HEK293T (cell line): ENCODE measurements at places on chromosomes 6 and 20.

DNA sequence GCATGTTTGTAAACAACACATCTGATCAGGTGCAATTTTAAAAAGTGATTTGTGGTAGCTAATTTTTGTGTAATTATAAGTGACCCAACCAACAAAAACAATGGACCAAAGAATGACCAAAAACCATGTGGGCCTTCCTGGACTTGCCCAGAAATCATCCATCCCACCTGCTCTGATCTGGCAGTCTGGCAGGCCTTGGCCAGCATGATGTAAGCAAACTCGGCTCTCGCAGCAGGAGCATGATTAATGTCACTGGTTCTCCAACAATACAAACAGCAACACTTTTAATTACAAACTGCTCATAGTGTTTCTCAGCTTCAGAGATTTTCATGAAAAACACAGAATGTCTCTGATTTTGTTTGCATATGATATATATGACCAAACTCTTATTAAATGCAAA, 16.1 kb downstream of the TP53INP2 start:
- DNase-seq: no peak

DNA sequence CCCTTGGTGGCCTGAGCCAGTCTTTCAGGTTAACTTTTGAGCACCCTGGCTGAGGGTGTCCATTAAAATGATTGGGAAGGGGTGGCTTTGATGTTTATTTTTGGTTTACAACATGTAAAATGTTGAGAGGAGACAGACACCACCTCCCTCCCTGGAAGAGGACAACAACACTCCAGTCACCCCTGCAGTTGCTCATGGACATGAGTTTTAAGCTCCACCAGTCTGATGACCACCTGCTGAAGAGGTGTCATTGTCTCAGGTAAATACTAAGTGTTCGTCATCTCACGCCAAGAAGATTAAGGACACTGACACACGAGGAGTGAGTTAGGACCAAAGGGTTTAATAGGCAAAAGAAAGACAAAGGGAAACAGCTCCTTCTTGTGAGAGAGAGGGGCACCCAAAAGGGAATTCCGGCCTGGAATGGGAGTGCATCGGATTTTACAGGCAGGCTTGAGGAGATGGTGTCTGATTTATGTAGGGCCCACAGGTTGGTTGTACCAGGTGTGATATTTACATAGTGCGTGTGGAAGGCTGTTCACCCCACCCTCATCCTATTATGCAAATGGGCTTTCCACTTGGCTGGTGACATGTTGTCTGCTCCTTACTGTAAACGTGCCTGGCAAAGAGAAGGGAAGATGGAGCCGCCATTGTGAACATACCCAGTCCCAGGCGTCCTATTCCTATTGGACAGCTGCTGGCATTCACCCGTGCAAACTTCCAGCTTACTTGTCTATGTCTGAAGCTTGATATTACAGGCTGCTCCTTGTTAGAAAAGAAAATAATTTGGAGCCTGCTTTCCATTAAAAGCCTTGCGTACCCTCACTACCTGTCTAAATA, 6.6 kb downstream of the HLA-B start:
- DNase-seq: no peak

DNA sequence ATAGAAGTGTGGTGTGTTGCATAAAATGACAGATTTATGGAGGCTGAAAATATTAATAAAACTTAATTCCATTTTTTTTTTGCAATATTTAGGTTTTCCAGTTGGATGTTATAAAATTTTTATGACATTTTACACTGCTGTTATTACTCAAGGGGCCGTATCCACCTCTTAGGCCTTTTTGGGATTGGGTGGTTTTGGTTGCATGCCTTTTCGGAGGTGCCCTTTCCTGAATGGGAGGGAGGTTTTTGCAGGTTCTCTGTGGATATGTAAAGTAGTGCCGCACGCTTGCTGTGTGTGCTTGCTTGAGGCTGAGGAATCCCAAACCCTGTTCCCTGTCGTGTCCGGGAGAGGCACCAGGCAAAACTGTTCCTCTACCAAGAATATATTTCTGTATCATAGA, 6.8 kb downstream of the ARID1B start:
- DNase-seq: no peak

DNA sequence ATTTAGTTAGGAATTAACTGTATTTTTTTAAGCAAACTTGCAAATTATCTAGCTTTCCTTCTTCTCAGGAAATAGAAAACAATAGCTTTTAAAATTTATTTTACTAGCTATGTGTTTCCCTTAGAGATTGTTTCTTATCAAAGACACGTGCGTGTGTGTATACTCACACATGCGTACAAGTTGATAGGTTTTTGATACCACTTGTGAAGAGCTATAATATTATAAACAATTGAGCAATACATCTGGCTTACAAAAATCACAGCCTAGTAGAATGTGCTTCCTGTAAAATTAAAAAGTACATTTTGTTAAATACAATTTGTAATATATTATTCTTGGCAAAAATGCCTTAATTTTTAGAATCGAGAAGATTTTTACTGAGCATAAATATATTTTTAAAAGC, 33.9 kb downstream of the COL12A1 start:
- no peak for DNase-seq

DNA sequence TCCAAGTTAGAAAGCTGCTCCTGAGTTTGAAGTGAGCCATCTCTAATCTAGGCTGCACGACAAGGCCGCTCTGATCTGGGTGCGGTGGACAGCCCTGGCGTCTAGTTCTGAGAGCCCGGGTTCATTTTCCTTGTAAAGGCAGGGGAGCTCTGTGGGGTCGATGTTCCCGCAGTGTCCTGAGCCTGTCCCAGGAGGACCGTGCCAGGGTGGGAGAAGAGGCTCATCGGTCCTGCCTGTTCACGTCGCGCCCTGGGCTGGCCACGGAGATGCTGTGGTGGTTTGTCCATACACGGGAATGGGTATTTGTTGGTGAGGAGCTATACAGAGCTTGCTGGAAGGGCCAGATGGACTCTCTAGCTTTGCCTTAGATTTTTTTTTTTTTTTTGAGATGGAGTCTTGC, 27.0 kb downstream of the PSMG4 start:
- no peak for DNase-seq

GRCh38 chr20:62246872-62247652, 8.7 kb downstream of the OSBPL2 start:
- DNase-seq: no peak

GRCh38 chr6:79750806-79751205, 119.7 kb downstream of the SH3BGRL2 start:
- DNase-seq: no peak

DNA sequence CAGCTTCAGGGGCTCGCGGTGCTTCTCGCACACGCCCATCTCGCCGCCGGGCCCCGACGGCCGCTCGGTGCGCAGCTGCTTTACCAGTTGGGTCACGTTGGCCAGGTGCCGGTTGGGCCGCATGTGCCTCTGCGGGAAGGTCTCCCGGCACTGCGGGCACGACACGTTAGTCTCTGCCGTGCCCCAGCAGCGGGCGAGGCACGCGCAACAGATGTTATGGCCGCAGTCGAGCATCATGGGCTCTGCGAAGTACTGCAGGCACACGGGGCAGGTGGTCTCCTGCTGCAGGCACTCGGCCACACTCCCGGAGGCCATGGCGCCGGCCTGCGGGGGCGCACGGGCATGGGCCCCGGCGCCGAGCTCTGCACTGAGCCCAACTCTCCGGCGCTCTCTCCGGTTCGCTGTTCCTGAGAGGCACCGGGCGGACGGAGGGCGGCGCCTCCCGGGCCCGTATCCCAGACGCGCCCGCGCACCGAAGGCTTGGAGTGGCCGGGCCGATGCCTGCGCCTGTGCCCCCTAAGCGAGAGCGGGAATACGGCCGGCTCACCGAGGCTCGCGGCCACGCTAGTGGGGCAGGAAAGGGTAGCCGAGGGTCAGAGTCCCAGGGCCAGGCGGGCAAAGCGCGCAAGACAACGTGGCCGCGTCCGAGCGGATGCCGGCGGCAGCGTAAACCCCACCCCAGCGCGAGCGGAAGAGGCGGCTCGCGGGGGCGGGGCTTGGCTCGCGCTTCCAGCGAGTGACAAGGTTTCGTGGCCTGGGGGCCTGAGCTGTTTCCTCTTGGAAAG, at the start of gene TRIM27:
TSS of gene TRIM27 (minus strand) at position 668 of the 785 bp plus-strand sequence. CDS start at position 315, 353 bp downstream.
- DNase-seq: peak; percentile 86

DNA sequence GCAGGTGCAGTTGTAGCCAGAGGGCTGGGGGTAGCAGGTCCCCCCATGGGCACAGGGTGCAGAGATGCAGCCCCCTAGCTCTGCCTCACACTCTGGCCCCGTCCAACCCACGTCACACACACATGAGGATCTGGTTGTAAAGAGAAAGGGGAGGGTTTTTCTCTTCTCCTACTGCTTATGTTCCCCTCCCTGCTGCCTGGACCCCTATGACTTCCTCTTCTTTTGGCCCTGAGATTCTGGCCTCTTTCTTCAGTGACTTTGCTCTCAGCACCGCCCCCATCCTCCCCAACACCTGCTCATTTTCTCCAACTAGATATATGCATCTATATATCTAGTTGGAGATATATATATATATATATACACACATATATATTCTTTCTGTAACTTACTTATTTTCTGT, 9.7 kb downstream of the NOTCH4 start:
- no peak for DNase-seq

DNA sequence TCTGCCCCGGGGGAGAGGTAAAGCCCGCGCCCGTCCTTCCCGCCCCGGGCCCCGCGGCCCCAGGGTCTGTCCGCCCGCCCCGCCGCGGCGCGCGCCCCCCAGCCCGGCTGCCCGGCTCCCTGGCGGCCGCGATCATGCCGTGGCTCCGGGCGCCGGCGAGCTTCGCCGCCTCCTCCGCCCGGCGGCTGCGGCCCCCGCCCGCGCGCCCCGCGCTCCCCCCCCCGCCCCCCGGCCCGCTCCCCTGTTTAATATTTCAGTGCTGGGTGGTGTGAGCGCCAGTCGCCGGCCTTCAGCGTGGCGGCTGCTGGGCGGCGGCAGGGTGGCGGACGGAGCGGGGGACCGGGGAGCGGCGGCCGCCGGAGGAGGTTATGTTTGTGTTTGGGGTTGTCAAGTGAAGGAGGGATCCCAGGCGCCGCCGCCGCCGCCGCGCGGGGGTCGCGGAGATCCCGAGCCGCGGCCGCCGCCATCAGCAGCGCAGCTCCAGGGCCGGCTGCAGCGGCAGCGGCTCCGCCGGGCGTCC, at the start of gene HIVEP1:
TSS of gene HIVEP1 (plus strand) at position 275 of the 520 bp plus-strand sequence. CDS start 3,317 bp downstream, outside the sequence.
- peak; percentile 23 for DNase-seq
